ENCODE measurements at places on chromosomes 16 and 17.
A peak's percentile ranks its signal among the peaks of the same experiment; 100 is the strongest.

GRCh38 chr17:66169839-66170238 lies 22.1 kb downstream of the CEP112 start:
- no peak for DNase-seq

DNA sequence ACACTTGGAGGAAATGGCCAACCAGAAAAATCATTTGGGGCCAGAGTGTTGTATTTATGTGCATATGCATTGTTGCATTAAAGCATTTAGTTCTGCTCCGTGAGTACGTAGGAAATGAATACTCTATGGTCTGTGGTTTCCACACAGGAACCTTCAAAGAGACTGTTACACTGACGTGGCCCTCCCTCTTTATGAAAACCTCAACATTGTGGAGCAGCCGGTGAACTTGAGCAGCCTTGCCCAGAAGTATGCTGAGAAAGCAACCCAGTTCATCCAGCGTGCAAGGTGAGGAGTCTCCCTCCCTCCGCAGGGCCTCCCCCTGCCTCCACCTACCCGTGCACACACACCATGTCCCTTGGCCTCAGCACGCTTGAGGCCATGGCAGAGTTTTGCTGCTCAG lies 65.2 kb downstream of the ARSG start:
- no peak for DNase-seq

- no peak for DNase-seq
Measured at GRCh38 chr17:81445642-81446503, 50.6 kb downstream of the BAHCC1 start.

DNA sequence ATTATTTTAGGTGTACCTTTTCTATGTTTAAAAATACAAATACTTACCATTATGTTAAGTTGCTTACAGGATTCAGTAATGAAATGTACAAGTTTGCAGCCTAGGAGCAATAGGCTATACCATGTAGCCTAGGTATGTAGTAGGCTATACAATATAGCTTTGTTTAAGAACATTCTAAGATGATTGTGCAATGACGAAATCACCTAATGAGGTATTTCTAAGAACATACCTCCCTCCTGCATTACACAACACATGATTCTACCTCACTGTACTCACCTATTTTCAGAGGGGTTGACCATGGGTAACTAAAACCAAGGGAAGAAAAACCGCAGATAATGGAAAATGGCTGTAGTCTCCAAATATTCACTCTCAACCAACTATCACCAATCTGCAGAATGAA lies 35.3 kb upstream of the TBC1D3K start:
- DNase-seq = no peak

DNA sequence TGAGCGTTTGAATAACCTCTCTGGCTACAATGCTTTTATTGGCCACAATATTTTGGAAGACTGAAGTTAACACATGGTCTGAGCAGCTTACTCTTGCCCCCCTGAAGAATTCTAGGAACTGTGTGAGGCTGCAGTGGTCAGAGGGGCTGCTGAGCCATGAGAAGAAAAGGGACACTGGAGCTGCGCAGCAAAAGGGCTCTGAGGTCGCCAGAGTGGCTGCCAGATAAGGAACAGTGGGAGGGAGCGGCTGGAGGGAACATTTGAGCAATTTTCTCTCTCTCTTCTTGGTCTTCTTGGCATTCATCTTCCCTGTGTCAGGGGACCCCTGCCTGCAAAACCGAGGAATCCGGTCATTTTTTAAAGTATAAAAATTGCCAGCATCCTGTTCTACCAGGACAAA lies 66.1 kb downstream of the CPPED1 start:
- DNase-seq = no peak

- DNase-seq = peak; percentile 83
Measured at GRCh38 chr16:2983706-2984136, 3.5 kb upstream of the PKMYT1 start.

GRCh38 chr16:4913130-4913773 lies 23.7 kb downstream of the PPL start:
- DNase-seq = peak; percentile 75

DNA sequence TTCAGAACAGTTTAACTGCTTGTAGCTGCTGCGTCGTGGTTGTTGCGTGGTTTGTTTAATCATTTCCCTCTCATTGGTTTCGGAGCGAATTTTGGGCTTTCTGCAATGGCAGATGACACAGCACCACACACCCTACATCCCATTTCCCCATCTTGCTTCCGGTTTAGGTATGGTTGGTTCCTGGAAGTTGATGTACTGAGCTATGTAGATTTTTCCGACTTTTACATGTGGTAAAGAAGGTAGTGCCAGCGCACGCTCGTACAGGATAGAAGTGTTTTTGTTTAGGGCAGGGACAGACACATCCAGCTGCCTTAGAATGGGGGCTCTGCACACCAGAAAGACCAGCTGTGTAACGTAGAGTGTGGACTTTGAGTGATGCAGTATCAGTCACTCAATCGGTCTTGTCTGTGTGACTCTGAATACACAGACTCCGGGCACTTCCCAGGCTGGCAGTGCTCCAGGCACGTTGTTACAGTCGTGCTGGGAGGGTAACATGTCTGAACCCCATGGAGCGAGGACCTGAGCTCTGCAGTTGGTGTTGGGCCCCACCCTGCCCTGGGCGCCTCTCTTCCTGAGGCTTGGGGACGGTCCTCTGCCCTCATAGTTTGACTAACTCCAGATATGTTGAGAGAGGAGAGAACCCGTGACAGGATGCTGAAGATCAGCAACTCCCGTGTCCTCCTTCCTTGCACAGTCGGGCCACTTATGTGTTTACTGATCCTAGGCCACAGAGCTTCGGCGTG lies 172.0 kb upstream of the CHMP6 start:
- peak; percentile 71 for DNase-seq

DNA sequence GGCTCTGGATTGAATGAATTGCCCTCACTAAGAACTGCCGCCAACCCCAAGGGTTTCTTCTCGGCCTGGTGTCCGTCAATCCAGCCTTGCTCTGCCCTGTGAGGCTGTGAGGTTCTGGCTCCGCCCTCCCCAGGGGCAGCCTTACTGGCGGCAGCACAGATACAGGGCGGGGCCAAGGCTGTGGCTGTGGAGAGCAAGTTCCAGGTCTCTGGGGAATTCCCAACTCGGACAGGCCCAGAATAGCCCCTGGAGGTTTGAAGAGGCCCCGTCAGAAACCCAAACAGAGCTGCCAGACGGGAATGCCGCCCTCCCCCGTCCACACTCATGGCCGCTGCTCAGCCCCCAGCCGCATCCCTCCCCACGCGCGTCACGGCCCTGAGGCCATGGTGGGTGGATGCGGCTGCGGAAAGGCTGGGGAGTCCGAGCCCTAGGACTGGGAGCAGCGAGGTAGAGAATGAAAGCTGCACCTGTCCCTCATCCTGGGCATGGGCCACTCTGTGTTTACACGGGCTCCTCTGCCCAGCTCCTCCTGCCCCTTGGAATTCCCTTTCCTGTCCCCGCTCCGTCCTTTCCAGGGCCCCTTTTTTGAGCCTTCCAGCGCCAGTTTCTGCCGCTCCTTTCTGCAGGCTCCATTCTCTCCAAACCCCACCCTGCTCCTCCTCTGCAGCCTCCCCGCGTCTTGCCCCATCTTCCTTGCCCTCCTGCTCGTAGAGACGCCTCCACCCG lies 660 bp upstream of the PRRT2 start:
- peak; percentile 99 for DNase-seq

GRCh38 chr17:29060475-29060874 lies 17.5 kb downstream of the PIPOX start:
- DNase-seq = no peak

- DNase-seq = no peak
Measured at GRCh38 chr16:84532855-84533486, 28.5 kb upstream of the MEAK7 start.

DNA sequence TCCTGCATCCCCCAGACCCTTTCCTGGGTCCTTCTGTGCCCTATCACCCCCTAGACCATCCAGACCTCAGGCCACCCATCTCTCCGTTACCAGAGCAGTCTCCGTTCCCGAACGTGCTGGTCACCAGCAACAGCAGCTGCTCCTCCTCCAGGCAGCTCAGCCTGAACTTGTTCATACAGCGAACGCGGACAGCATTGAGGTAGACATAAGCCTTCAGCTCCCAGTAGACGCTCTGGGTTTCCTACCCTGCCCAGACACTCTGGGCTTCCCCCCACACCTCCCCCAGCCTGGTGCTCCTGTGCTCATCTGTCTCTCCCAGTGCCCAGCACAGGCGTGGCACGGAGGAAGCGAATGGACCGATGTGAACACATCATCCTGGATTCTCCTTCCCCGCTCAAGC lies 41.6 kb upstream of the RNFT1 start:
- DNase-seq = no peak

GRCh38 chr16:81626181-81626674 lies 152.9 kb upstream of the PLCG2 start:
- no peak for DNase-seq

DNA sequence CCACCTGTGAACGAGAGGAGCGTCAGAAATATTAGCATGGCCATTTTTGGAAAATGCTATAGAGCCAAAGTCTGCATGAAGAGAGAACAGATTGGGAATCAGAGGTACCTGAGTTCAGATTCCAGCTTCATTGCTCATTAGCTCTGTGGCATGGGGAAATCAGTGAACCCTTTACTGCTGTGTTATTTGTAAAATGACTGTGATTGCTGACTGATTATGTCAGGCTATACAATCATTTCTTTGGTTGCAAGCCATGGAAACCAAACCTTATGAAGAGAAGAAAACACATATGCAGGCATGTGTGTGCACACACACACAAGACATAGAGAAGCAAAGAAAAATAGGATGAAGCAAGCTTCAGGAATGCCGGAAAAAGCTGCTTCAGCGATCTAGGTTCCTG lies 101.4 kb upstream of the HSBP1 start:
- DNase-seq = no peak

Data from thyroid gland (tissue), 4 donors.